ENCODE measurements at places on chromosomes 7 and 10.

- no peak for DNase-seq
These were observed 251.0 kb downstream of the NSUN6 start for GRCh38 chr10:18400201-18400905.

DNA sequence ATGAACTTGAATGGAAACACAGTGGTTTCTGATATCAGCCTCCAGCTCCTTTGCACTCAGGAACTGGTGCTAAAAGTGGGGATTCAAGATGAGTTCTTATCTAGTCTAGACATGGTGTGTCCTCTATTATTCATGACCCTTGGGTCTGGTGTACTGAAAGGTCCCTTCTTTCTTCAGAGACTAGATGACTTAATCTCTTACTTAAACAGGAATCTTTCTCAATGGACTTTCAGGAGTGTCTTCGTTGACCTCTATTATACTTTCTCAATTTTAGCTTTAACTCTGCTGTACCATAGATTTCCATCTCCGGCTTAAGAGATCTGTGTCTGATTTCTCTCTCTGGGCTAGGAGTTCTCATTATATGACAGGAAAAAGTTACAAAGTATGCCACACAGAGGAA lies 83.5 kb upstream of the INHBA start:
- no peak for DNase-seq

DNA sequence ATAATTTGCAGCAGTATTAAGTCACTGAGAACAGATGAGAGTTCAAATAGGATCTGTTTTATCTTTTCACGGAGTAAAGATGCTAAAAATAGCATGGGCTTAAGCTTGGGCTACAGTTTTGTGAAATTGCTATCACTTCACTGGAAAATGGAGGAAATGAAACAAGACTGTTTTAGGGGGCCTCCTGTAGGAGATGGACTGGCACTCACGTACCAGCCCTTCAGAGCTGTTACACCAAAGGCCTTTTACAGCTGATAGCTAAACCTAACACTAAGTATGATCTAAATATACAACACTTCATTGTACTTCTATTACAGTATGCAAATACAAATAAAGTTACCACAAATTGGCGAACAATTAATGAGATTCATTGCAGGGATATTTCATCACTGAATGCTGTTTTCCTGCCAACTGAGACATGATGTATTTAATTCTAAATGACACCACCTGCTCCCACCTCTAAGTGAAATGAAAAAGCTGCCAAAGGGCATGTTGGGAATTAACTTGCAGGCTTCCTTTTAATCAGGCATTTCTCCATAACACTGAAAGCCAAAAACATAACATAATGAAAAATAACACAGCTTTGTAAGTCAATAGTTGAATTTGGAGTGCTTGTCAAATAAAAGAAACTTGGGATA lies 304.5 kb upstream of the LRRN3 start:
- no peak for DNase-seq

DNA sequence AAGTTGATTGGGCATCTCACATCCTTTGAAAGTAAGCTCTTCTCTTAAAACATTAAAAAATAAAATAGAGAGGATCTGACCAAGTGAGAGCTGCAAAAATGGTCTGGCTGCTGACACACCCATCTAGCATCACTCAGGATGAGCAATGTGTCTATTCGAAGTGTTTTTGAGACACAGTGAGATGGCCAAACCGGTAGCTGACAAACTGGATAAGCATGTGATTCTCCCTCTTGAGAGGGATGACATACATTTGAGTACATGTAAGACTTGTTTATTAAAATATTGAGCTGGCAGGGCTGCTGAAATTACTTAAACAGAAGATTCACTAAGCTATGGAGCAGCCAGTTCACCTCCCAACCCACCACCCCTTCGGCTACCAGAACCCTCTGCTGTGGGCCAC lies 333.9 kb downstream of the ADRA2A start:
- no peak for DNase-seq

DNA sequence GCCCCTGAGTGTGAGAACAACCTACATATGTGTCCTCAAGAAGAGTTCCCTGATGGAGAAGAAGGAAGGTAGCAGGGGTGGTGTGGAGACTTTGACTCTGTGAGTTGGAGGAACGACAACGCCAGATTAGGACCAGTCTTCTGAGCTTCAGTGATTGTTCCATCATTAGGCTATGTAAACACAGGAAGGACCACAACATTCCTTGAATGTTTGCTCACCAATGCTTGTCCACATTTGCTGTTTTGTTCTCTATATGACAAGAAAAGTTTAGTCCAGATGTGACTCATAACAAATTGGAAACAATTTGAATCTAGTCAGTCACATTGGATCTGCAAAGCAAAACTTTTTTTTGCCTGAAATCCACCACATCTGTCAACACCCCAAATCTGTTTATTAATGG lies 62.7 kb downstream of the ENTPD1 start:
- no peak for DNase-seq

DNA sequence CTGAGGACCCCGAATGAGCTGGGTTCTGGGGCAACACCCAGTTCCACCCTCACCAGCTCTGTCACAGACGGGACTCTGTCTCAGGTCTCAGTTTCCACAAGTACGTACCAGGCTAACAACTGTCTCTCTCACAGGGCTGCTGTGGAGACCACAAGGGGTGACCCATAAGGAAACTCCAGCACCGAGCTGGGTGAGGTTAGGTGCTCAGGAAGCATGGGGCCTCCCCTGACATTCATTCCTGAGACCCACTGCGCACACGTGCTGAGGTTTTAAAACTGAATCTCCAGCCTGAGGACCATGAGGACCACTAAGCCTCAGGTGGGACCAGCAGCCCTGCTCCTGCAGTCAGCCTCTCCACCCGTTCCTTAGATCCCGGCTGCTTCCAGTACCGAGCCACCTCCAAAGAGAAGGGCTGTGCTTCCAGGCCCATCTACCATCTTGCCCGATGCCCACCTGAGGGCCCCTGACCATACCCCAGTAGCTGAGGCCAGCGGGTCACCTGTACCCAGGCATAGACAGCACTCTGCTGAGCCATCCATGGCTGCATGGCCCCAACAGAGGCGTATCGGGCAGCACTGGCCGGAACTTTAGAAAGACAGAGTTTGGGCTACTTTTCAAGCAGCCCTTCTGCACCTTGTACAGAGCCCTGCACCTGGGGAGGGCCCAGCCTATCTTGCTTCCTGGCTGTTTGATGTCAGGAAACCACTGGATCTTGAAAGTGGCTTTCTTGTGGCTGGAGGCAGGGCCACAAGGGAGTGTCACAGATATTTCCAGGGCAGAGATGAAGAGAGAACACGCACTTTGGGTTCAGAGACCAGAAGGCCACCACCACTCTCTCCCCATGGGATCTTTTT lies 18.7 kb downstream of the HSPA12A start:
- DNase-seq, result no peak

- DNase-seq, result peak; percentile 13
These were observed 131.6 kb upstream of the KLF14 start for GRCh38 chr7:130865408-130866236.

DNA sequence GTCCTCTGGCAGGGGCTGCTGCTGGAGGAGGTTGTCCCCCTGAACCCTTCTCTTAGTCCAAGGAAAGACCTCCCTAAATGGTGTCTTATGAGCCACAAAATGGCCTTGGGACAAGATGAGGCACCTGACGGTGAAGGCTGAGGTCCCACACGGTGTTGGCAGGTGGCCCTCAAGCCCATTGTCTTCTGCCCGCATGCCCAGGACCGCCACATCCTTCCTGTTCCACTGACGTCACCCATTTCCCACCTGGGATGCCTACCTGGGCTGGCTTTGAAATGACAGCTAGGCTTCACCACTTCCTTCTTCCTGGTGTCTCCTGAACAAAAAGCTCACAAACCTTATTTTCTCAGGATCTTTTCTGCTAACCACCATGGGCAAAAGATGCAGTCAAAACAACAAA lies 2.1 kb upstream of the DMBT1 start:
- no peak for DNase-seq

GRCh38 chr10:23069019-23069815 lies 26.2 kb upstream of the MSRB2 start:
- DNase-seq, result no peak

- no peak for DNase-seq
These were observed 8.7 kb downstream of the ADCY1 start for GRCh38 chr7:45582868-45583277.

GRCh38 chr10:46544989-46545791 lies 11.3 kb downstream of the GPRIN2 start:
- DNase-seq, result peak; percentile 21

DNA sequence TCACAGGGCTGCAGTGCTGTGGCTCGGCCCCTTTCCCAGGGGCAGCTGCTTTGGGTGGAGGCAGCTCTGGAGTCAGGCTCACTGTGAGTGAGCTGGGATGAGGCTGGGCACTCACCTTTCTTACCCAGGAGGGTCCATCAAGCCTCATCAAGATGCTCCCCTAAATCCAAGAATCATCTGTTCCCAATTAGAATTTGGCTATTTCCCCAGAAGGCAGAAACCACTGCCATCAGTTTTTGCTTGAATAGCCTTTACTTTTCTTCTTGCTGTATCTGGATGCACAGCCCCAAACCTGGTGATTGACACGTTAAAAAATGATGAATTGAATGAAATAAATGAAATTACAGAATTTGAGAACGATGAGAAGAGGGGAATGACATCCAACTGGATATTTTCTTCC lies 74.3 kb upstream of the LYZL1 start:
- DNase-seq, result no peak

- DNase-seq, result no peak
These were observed 35.9 kb downstream of the DENND2A start for GRCh38 chr7:140604760-140605159.

GRCh38 chr7:68977385-68978055 lies 620.8 kb upstream of the AUTS2 start:
- no peak for DNase-seq

- DNase-seq, result no peak
These were observed 1.1 kb upstream of the VIM start for GRCh38 chr10:17226891-17227303.

- no peak for DNase-seq
These were observed 8.4 kb downstream of the AQP1 start for GRCh38 chr7:30920021-30920583.

DNA sequence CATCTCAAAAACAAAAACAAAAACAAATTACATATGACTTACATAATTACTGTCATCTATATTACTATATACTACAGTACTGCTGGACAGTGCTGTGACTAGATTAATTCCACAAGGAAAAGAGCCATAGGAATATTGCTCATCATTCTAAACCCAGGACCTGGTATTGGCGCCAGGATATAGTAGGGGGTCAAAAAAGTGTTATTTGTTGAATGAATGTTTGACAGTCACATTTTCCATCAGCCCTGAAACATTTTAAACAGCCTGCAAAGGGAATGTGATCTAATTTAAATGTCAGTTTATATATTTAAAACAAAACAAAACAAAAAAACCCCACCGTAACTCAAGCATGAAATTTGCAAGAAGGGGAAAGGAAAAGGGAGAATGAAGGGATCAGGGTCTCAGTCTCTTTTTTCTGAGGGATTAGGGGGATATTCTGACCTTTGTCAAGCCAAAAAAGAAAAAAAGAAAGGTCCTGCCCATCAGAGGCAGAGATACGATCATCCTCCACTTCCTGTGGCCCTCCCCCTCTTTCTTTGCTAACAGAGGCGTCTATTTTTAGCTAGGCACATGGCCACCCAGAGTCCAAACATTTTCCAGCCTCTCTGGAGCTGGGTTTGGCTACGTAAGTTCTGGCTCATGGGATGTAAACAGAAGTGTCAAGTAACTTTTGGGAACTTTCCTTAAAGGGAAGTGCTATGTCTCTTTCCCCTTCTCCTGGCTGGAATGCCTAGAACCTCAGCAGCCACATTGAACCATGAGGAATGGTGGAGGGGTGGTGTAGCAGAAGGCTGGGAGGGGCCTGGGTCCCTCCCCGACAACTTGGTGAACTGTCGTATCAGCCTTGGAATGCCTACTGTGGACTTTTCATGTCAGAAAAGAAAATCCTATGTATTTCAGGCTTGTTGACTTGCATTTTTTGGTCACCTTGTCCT lies 44.6 kb upstream of the DLG5 start:
- peak; percentile 8 for DNase-seq

DNA sequence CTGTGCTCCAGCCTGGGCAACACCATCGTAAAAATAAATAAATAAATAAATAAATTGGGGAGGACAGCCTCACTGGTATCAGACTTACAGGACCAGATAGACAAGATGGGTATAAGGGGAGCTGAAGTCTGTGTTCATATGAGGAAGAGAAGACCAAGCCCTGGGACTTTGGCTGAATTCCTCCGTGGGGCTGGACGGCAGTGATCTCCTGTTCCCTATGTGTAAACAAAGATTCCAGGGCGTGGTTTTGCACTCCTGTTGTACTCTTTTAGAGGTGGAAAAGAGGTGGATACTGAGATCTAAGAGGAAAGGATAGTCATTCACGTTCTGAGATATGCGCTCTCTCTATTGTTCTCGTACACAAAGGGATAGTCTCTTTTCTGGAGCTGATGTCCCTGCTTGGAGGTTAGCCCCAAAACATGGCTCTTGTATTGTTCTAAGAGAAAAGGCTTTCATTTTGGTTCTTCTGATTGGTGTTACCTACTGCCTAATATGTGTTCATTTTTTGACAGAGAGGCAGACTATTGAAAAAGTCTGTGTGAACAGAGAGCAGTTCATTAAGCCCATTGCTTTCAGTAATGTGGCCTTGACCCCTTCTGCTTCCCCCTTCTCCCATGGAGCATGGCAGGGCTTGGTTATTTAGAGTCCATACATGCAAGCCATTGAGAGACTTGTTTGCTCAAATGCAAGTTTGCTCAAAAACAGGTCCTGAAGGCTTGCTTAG lies 12.3 kb downstream of the KCTD7 start:
- no peak for DNase-seq

- DNase-seq, result no peak
These were observed 75.0 kb upstream of the MKX start for GRCh38 chr10:27820637-27821036.

DNA sequence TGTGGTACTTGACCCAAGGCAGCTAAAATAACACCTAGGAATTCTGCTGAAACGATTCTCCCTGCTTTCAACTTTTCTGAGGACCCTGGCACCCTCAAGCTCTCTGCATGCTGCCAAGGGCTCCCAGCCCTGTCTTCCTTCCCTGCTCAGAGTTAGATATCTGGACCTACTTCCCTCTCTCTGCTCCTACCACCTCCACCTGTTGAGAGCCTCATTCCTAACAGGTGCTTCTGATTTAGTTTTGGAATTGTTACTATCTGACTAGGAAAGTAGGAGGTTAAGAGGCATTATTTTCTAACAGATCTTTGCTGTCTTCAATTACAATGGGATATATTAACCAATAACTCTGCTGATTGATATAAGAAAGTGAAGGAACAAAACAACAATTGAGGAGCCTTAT lies 253.8 kb downstream of the FZD1 start:
- DNase-seq, result no peak

DNA sequence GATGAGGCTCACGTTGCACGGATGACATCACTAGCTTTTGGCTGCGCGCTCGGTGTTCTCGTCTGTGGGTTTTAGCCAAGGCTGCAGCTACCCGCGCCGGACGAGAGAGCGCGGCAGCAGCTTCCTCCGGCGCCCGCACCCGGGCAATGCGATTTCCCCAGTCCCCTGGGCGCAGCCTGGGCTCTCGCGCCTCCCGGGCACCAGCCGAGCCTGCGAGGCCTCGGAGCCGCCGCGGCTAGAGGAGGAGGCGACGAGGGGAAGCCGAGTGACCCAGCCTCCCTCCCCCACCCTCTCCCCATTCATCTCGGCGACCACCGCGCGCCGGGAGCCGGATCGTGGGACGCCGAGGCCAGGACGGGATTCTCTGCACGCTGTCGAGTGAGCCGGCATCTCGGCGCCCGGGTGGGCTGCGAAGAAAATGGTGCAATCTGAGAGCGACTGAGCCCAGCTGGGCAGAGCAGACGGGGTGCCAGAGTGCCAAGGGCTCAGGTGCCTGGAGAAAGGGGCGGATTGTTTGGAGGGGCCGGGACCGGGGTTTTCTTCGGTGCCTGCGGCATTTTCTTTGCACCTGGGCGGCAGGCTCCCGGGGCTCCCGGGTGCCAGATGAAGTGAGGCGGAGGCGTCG lies 1.2 kb upstream of the TMEM178B start:
- no peak for DNase-seq
